NCI-H187 treated with DMSO at 0.1 percent for 48 hours (cell line): ENCODE measurements at places on chromosomes 7 and 10.

GRCh38 chr7:105387508-105388355 lies 989 bp downstream of the SRPK2 start:
- no peak for DNase-seq

- no peak for DNase-seq
Observed at GRCh38 chr7:29278337-29279069, 83.9 kb downstream of the CHN2 start.

DNA sequence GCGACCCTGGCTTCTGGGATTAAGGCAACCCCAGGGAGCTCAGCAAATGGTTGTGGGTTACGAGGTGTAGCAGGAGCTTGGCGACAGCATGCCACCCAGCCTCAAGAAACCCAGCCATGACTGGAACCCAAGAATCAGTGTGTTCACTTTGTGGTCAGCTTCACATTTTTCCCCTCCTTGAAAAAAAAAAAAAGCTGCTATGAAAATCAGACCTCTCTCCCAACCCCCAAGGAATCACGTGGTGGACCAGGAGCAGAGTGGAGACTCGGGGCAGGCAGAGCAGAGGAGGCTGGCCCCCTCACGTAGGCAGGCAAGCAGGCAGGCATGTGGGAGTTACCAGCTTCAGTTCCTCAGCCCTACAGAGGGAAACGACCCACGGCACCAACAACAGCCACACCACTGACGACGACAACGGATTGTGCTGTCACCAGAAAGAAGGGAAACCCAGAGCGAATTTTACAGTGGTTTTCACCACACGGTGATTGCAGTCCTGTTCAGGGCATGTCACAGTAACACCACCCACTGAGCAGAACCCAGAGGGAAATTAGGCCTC lies 203.4 kb downstream of the SLC25A13 start:
- no peak for DNase-seq

DNA sequence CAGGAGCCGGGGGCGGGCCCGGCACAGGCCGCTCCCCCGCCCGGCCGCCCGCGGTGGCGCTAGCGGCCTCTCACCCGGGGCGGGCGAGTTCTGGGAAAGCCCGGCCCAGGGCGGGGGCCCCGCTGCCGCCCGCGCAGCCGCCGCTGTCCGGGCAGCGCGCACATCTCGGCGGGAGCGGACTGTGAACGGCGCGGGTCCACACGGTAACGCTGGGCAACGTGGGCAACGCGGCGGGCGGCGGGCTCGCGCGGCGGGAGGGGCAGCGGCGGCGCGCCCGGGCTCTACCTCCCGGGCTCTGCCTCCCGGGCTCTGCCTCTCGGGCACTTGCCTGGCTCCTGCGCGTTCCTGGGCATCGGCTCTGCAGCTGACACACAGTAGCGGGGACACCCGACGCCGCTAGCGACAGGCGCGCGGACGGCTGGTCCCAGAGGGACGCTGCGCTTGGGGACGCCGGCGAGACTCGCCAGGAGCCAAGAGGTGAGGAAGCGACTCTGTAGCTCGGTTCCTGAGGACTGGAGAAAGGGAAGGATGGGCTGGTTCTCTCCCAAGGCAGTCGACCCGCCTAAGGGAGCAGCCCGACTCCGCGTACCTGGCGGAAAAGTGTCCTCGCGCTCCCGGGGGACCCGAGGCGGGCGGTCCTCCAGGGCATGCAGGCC lies at the start of gene PLCE1:
Gene PLCE1 (plus strand): TSS at position 150 of the 656 bp plus-strand sequence. CDS start 37,116 bp downstream, outside the sequence.
- DNase-seq, result no peak

- DNase-seq, result no peak
Observed at GRCh38 chr10:96664563-96664962, 55.8 kb downstream of the PIK3AP1 start.

DNA sequence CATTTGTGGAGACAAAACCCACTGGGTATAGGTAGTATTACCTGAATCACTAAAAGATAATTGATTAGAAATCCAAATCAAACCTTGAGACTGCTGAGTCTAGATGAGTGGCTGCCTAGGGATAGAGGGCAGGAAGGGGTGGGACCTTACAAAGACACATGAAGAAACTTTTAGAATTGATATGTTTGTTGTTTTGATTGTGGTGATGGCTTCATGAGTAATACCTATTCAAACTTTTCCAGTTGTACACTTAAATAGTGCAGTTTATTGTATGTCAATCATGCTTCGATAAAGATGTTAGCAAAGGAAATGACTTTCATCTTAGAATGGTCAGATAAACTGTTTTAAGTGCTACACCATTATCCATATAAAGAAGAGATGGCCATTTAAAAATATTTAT lies 188.7 kb upstream of the KAT6B start:
- no peak for DNase-seq

- DNase-seq, result no peak
Observed at GRCh38 chr10:1571587-1572237, 165.6 kb downstream of the ADARB2 start.

- no peak for DNase-seq
Observed at GRCh38 chr7:149794661-149795060, 21.3 kb upstream of the ZNF467 start.

DNA sequence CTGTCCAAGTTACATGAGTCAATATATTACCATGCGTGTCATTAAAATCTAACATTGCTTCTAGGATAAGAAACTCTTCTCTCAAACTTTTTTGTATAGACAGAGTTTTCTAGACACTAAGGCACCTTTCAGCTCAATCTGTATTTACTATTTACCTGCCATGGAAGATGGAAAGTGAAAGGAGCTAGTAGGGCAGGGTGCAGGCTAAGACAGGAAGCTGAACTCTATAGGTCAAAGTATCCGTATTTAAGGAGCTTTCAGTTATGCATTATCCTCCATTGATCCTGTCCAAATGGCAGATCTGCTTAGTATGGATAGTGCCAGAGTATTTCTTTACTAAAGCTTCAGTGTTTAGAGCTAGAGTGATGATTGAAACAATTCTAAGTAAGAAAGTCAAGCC lies 612.8 kb downstream of the IPMK start:
- no peak for DNase-seq

DNA sequence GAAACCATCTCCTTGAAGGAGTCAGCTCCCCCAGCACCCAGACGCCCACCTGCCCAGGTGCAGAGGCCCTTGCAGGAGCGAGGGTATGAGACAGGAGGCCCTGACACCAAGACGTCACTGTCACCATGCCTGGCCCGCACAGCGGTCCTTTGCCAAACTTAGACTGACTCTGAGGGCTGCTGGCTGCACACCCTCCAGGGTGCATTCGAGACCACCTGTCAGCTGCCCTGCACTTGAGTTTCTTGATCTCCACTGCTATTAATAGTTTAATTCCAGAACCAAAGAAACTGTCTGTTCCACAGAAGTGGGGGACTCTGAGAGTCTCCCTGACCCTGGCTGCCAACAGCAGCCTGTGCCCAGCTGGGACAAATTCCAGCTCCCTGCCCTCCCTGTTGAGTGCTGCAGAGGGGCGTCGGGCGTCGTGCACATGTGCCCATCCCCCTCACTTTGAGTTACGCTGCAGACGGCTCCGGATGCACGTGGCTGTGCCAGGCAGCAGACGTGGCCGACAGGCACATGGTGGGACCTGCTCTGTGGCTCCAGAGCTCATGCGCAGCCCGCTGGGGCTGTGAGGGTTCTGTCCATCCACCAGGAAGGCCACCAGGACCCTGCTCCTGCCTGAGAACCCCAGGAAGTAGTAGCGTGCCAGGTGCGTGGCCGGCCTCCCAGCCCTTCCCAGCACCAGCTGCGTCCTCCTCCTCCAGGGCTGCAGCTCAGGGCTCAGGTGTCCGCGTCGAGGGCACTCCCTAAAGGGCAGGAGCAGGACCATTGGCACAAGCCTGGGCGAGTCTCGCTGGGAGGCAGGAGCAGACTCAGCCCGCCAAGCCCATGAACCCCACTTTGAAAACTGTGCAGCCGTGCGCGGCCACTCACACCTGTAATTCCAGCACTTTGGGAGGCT lies 24.8 kb downstream of the ELFN1 start:
- no peak for DNase-seq

DNA sequence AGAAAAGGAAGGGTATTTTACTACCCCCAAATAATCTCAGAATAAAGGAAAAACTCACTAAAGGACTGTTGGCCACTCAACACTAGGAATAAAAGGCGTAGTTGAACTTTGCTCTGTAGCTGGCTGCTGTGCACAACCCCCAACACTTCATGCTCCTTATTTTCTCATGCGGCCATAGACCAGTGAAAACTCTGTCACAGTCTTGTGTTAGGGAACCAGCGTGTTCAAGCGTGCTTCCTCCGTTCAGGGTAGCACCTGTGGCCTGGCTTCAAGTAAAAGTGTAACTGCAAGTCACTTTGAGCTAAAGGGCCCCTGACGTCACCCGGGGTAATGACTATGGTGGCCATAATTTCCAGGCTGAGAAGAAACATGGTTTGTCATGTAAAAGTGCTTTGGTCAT lies 27.0 kb downstream of the BLNK start:
- no peak for DNase-seq
